ENCODE measurements at places on chromosomes 12 and 14.

- no peak for DNase-seq
These were observed 15.0 kb upstream of the OAS2 start for GRCh38 chr12:112963227-112963861.

- no peak for DNase-seq
These were observed 212.1 kb upstream of the ABCD2 start for GRCh38 chr12:39831587-39832315.

DNA sequence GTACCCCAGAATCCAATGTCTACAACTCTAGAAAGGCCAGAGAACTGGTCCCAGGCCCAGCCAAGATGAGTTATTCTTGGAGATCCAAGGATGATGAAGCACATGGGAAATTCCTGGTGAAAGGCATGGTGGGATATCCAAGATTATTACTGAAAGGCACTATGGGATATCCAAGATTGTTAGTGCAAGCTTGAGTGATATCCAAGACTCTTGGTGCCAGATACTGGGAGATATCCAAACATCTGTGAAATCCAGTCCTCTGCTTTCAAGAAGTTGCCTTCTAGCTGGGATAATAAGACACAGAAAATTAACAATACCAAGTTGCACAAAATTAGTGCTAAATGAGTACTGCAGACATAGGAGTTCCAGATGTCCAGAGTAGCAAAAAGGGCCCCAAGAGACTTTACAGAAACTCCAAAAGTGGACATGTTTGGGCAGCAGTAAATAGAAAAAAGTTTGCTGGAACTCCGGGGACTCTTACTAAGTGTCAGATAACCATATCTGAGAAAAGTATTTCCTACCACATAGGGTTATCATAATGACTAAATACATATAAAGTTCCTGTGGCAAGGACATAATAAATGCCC, 34.6 kb downstream of the PHLDA1 start:
- no peak for DNase-seq

GRCh38 chr14:67358924-67359774, 455 bp downstream of the ATP6V1D start:
- DNase-seq: no peak

- DNase-seq: no peak
These were observed at the start of gene SLC17A8 for GRCh38 chr12:100356644-100357223. Gene SLC17A8, plus strand, starts transcription at chr12:100357074. Its CDS starts 318 bp downstream, at chr12:100357392.
